ENCODE measurements at places on chromosomes 6 and 20.
A peak's percentile ranks its signal among the peaks of the same experiment; 100 is the strongest.

DNA sequence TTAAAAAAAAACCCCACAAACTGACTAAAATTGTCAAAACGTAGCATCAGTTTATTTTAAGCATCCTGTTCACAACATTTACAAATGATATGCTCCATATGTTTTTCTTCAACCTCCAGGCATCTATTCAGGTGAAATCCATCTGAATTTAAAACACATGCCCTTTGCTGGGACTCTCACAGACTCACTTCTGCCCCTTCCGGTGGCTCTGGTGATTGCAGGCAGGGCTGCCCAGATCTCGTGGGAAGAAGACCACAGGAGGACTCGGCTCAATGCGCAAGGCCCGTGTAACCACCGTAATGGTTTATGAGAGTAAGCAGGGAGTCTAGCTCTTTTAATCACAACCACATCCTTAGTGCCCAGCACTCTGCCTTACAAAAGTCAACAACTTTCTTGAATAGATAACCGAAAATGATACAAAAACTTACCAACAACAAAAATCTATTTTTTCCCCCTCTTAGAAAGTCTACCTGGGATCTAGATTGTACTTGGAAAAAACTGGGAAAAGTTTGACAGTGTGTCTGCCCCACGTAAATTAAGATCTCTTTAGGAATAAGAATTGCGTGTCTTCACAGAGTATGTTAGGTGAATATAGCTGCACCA, 139.1 kb downstream of the KIF16B start:
- DNase-seq = peak; percentile 13

GRCh38 chr6:113147544-113147943, 709.6 kb upstream of the MARCKS start:
- DNase-seq = no peak

GRCh38 chr20:49545572-49545971, 22.4 kb downstream of the PTGIS start:
- no peak for DNase-seq

- DNase-seq = no peak
Observed at GRCh38 chr6:105326216-105326615, 76.7 kb downstream of the PREP start.

DNA sequence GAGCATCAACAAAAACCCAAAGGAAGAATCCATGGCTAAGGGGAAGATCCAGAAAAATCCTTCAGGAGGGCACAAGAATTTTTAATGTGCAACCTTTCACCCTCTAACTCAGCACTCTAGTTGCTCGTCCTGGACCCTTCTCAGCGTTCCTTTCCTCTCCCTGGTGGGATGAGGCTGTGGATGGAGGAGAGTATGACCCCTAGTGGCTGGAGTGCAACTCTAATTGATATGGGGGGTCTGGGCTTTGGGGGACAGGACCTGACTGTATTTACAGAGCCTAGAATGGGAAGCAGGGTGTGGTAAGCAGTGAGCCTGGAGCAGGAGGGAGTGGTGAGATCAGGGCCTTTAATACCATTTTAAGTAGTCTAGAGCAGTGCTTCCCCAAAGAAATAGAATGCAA, 83.9 kb upstream of the CEP85L start:
- no peak for DNase-seq

DNA sequence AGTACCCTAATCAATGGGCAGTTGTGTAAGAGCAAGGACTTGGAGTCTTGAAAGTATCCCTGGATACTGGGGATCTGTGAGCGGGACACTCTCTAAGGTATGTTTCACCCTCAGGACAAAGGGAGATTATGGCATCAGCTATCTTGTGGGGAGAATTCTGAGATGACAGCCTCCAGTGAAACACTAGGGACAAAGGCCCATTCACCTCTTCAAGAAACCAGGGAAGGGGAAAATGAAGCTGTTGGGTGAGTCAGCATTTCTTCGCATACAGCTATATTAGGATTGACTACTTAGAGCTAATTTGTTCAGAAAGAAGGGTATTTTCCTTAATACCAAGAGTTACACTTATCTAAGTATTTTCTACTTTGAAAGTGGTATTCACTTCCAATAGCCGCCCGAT, 35.9 kb downstream of the OPN5 start:
- DNase-seq = no peak

DNA sequence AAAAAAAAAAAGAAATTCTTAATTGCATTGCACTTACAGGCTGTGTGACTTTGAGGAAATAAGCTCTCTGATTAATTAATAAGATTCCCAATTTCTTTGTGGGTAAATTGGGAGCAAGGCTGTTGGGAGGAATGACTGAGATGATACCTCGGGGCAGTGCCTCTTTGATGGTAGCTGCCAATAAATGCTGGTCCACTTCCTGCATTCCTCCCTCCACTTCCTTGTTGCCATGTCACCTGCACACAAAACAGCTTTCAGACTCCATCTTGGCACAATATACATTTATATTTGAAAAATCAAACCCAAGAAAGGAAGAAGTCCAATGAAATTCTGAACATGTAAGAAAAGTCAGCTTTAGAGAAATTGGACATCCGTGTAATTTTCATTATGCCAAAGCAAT, 45.1 kb downstream of the MTHFD1L start:
- no peak for DNase-seq

GRCh38 chr6:137724495-137725211, 142.4 kb upstream of the TNFAIP3 start:
- no peak for DNase-seq

GRCh38 chr20:24236963-24237362, 232.5 kb upstream of the SYNDIG1 start:
- DNase-seq = no peak

- no peak for DNase-seq
Observed at GRCh38 chr20:33832103-33832804, 21.1 kb downstream of the CHMP4B start.

DNA sequence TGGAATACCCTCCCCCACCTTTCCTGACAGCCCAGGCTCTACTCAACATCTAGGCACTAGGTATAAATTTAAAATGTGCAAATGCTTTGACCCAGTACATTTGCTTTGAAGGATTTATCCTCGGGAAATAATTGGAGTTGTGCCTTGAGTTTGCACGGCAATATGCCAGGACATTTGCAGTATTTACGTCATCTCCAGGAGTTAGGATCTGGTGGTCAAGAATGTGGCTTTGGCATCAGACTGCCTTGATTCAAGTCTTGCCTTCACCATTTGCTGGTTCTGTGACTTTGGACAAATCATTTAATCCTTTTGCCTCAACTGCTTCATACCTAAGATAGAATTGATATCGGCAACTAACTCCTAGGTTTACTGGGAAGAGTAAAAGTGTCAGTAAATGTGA, 169.6 kb downstream of the PLCB1 start:
- no peak for DNase-seq

GRCh38 chr6:50924758-50925157, 106.1 kb downstream of the TFAP2B start:
- DNase-seq = no peak

DNA sequence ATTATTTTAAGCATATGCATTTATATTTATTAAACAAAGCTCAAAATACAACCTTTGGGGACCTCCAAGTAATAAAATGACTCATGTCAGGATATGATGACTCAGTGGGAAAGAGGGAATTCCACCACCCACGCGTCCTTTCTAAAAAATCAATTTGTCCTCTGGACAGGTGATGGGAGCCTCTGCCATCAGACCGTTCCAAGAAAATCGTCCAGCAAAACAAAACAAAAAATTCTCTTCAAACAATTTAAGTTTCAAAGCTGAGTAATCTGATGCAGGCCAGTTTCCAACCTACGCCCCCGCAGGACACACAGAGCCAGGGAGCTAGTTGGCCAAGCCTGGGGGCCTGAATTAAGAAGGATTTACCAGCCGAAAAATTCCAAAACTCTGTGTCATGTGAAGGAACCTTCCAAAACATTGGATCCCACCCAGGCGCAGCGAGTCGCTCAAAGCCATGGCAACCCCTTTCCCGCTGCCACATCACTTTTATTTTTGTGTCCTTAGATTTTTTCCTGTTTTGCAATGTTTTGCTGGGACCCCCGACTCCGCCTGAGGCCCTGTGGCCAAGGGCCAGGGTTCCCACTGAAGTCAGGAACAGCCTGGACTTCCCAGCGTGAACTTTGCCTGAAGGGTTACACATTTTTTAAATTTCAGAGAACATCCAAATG, 95.3 kb downstream of the NFATC2 start:
- no peak for DNase-seq

DNA sequence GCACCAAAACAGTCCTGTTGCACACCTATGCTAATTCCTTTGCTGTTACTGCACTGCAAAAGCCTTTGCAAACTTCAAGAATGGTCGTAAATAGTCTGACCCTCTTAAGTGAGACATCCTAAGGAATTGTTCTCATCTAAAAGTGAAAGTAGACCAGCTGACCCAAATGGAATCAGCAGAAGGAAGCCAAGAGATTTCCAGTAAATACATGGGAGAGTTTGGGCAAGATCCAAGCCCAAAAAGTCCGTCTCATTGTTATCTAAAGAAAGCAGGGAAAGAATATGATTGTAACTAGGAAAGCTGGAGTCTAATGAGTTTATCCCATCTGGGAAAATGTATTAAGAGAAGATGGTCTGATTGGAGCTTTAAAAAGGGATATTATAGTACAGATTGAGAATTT, 43.0 kb upstream of the HIVEP1 start:
- DNase-seq = no peak

- DNase-seq = no peak
Observed at GRCh38 chr20:10971096-10971495, 297.3 kb upstream of the JAG1 start.

GRCh38 chr20:7463290-7463689, 477.0 kb downstream of the HAO1 start:
- DNase-seq = no peak

GRCh38 chr6:122026582-122027369, 372.7 kb upstream of the HSF2 start:
- DNase-seq = no peak

DNA sequence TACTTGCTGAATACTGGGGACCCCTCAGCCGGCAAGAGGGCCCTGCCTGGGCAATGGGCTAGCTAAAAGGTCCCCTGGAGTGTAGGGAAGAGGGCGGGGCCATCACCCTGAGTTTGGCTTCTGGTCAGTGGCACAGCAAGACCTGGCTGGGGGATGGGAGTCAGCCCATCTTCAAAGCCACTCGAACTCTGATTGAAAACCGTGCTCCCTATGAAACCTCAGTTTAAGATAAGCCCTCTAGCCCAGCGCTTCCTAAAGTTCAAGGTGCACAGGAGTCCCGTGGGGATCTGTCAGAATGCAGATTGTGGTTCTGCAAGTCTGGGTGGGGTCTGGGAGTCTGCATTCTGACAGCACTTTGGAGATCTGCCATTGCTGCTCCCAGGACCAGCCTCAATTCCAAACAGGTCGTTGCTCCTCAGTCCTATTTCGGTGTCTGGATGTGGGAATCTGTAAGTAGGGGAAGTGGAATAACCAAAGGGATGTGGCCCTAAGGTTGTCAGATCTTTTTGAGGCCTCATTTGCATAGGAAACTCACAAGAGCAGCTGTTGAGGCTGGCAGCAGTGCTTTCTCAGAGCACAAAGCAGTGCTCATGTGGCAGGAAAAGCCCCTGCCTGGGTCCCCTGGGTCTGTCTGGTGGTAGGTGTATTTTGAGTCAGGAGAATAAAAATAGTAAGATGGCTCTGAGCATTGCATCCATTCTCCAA, 85.3 kb upstream of the SCP2D1 start:
- no peak for DNase-seq

DNA sequence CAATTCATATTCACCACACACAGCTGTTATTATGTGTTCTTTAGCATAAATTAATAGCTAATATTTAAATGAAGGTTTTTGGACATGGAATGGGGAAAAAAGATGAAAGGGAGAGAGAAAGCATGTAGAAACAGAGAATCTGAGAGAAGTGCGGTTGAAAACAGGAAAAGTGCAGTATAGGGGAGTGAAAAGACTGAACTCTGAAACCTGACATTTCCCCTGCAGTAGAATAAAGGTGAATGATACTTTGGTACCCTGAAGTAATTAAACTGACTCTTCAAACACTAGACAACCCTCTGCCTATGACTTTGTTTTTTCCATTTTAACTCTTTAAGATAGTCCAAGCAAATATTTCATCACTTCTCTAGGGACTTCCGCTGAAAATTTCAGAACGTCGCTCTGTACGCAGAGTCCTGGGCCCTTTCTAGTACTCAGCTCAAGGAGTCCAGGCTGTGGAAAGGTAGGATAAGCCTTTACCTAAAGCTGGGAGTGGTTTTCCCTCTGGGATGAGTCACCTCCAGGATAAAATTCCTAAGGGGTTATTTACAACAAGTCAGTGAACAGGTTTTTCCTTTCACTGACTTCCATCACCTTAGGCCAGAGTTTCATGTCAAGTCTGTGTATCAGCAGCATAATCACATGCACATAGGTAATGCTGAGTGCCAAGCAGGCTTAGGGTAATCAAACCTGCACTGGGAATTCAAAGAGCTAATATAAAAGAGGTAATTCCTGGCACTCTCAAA, 614.5 kb downstream of the PKHD1 start:
- no peak for DNase-seq

DNA sequence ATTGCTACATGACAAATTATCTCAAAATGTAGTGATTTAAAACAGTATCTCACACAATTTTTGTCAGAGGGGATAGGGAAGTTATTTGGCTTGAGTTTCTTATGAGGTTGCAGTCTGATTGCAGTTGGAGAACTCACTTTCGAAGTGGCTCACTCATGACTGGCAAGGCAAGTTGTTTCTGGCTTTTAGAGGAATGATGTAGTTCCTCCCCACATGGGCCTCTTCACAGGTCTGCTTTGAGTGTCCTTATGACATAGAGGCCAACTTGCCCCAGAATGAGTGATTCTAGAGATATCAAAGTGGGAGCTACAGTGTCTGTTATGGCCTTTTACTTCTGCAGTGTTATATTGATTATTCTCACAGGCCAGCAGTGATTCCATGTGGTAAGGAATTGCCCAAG, 6.1 kb downstream of the DOP1A start:
- DNase-seq = no peak

DNA sequence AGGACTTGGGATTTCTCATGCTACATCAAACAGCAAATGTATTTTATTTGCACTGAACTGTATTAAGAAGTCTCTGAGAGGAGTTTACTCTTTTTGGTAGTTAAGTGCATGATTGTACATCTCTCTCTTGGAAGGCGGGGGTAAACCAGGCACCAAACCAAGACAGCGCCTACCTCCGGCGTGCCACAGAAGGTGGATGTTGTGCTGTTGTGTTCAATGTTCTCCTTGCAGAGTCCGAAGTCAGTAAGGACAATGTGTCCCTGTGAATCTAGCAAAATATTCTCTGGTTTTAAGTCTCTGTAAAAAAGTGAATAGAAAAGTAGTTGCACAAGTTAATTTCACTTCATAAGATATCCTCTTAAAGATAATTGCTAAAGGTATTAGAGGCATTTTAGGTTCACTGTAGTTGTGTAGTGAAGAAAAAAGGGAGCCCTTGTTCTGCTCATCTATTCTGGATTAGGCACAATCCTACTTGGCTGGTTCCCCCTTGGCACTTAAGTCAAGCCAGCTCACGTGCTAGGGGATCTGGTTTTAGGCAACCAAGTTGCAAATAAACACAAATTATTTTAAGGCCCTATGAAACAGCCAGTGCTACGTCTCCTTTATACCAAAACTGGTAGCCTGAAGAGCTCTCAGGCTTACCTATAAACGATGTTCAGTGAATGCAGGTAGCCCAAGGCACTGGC, 119.7 kb upstream of the SLC2A12 start:
- DNase-seq = no peak

GRCh38 chr6:128754658-128755256, 128.2 kb upstream of the LAMA2 start:
- DNase-seq = no peak
